D341Med (cell line): ENCODE measurements at places on chromosomes 13 and 19.

DNA sequence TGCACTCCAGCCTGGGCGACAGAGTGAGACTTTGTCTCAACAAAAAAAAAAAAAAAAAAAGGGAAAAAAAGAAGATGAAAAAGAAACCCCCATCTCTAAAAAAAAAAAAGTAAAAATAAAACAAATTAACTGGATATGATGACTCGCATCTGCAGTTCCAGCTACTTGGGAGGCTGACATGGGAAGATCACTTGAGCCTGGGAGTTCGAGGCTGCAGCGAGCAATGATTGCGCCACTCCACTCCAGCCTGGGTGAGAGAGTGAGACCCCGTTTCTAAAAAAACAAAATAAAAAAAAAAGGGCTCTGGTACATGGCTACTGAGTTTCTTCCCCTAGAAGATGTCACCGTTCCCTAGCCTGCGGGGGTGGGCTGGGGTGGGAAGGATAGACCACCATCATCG, 2.4 kb upstream of the CATSPERG start:
- DNase-seq, result no peak

- no peak for DNase-seq
Measured at GRCh38 chr19:47363758-47364531, 14.8 kb downstream of the DHX34 start.

DNA sequence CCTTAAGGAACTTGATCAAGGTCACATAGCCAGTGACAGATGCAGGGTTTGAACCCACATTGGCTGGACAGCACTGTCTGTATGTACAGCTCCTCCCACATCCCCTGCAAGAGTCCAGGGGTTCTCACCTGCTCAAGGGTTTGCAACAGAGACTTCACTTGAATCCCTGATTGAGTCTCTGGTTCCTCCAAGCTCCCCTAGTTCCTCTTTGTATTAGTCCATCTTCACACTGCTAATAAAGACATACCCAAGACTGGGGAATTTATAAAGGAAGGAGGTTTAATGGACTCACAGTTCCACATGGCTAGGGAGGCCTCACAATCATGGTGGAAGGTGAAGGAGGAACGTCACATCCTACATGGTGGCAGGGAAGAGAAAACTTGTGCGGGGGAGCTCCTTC, 72.8 kb upstream of the CLDN10 start:
- DNase-seq, result no peak

- no peak for DNase-seq
Measured at GRCh38 chr13:47027780-47028437, 131.1 kb upstream of the HTR2A start.

GRCh38 chr13:70893832-70894231, 785.6 kb upstream of the KLHL1 start:
- DNase-seq, result no peak

DNA sequence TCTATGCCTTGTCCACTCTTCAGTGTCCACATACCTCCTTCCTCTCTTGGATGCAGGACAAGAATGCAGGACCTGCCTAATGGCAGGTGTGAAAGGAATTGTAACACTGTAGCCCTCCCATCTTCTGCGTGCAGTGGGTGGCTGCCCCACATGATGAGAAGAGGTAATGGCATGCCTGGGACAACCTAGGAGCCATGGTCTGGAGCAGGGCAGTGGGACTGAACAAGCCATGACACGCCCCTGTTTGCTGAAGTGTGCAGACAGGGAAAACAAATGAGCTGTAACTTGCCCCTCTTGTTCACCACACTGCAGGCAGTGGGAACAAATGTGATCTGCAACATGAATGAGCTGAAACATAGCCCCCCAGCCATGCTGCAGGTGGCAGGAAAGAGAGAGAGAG, 192.2 kb downstream of the PCDH17 start:
- no peak for DNase-seq

- DNase-seq, result no peak
Measured at GRCh38 chr19:22595918-22596341, 38.2 kb upstream of the ZNF492 start.
